AG10803 (cell line): ENCODE measurements at places on chromosomes 7 and 10.

GRCh38 chr10:48439581-48440041 is 133.1 kb downstream of the MAPK8 start:
- peak; percentile 44 for DNase-seq

- DNase-seq, result no peak
Measured at GRCh38 chr7:94486216-94486615, 23.4 kb upstream of the CASD1 start.

- DNase-seq, result no peak
Measured at GRCh38 chr7:151652111-151652510, 132.4 kb upstream of the RHEB start.

DNA sequence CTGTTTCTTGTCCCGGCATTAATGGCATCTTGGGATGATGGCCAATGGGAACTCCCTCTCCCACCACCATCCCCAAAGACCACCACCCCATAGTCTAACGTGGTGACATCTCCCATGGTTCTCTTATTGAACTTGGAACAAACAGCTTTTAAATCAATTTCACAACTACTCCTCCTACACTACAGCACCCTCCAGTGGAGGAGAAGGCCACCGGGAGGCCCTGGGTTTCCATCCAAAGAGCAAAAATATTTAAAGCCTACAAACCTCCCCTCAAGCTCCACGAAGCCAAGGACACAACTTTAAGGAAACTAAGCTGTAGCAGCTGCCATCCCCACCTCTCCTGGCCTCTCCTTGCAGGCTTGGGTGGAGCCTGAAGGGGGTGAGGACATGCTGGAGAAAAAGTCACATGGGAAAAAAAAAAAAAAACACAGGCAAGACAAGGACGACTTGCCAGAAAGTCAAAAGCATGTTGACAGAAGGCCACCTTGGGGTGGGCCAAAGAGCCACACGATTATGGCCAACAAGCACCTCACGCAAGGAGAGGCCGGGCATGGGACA is 94.0 kb upstream of the LANCL2 start:
- peak; percentile 20 for DNase-seq

DNA sequence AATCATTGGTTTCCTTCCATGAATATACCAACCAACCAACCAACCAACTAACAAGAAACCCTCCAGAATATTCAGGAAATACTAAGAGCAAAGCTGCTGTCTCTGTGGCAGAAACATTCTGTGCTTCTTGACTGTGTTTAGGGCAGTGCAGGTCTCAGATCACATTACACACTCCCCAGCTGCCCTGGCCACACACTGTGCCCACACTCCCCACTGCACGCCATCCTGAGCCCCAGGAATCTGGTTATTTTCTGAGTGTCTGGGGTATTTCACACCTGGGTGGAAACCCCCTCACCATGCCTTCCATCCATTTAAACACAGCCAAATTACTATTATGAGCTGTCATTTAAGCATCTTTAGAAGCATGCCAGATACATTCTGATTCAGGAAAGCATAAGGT is 183.7 kb upstream of the ANK3 start:
- no peak for DNase-seq

- no peak for DNase-seq
Measured at GRCh38 chr7:135168001-135168400, 2.5 kb downstream of the CYREN start.

DNA sequence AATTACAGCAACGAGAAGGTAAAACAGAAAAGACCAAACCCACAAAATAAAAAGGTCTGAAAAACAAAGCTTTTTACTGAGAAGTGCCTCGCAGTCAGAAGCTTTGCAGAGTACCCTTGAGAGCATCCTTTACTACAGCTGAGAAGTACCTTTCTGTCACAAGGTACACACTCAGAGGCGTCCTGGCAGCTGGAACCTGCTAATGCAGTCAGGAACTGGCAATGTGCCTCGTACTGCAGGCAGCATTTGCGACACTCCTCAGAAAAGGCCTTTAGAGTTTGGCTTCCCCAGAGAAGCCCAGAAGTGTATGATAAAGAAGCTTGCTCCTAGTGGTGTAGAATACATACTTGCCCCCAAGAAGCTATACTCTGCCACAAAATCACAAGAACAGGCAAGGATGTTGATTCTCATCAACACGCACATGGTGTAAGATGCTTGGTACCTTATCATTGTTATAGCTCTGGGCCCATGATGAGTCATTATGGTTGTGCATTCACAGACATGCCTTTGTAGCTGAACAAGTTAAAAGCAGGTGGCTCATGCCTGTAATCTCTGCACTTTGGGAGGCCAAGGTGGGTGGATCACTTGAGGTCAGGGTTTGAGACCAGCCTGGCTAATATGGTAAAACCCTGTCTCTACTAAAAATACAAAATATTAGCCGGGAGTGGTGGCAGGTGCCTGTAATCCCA is 2.0 kb upstream of the GTPBP4 start:
- peak; percentile 46 for DNase-seq

GRCh38 chr7:132751244-132751647 is 175.0 kb upstream of the PLXNA4 start:
- no peak for DNase-seq

DNA sequence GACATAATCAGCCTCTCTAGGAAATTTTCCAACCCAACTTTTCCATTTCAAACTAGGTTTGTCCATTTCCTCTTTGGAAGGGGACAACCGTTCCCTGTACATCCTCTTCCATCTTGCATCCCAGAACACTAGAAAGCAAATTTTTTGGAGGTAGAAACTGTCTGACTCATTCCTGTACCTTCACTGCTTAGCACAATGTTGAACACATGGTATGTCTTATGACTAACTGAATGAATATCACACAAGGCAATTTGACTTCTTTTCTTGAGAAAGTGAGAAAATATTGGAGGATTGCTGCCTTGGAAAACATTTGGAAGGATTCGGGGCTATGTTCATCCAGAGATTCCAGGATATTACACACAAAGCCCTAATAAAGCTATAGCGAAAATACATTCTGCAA is 289.1 kb downstream of the FGFR2 start:
- DNase-seq, result no peak

GRCh38 chr7:142853739-142854371 is 1.0 kb upstream of the EPHB6 start:
- peak; percentile 34 for DNase-seq

DNA sequence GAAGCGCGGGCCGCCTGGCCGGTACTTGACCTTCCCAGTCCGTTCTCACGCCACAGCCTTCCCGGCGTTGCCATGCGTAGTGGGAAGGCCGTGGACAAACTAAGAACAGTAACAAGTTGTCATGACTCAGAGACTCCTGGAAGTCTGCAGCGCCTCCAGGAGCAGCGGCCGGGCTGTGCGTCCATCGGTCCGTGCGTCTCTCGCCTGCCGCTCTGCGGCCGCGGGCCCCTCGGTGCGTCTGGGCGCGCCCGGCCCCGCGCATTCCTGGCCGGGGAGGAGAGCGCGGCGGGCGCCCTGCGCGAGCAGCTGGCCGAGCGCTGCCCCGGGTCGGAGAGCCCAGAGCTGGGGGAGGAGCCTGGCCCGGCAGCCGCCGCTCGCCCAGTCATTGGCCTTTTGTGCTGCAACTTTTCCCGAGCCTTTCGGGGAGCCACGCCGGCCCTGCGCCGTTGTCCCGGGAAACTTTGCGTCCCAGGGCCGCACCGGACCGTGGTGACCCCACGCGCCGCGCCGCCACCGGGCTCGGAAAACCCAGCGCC is 123.7 kb downstream of the TACC2 start:
- DNase-seq, result peak; percentile 94

GRCh38 chr10:103622286-103622685 is 128.8 kb downstream of the NEURL1 start:
- DNase-seq, result no peak

DNA sequence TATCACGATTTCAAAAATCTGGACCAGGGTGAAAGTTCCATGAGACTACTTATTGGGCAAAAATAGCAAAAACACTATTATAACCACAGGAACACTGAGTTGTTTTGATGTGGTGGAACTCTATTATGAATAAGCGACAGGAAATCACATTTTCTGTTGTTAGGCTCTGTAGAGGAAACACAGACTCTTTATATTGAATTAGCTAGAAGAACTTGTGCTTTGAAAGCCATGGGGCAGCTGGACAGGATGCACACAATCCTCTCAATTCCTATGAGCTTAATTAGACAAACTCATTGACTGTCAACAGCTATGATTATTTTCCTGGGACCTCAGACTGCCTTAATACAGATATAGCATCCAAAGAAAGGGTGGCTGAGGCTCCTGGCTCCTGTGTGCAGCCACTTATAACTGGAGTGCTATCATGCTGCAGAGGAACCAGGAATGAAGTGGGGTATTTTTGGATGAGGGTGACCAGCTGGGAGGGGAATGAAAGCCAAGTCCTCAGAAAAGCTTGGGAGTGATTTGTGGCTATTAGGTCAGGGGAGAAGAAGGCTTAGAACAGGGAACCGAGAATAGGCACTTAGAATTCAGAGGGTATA is 657.3 kb downstream of the TYW1 start:
- DNase-seq, result no peak

- DNase-seq, result peak; percentile 36
Measured at GRCh38 chr7:17725821-17726220, 214.5 kb downstream of the SNX13 start.

DNA sequence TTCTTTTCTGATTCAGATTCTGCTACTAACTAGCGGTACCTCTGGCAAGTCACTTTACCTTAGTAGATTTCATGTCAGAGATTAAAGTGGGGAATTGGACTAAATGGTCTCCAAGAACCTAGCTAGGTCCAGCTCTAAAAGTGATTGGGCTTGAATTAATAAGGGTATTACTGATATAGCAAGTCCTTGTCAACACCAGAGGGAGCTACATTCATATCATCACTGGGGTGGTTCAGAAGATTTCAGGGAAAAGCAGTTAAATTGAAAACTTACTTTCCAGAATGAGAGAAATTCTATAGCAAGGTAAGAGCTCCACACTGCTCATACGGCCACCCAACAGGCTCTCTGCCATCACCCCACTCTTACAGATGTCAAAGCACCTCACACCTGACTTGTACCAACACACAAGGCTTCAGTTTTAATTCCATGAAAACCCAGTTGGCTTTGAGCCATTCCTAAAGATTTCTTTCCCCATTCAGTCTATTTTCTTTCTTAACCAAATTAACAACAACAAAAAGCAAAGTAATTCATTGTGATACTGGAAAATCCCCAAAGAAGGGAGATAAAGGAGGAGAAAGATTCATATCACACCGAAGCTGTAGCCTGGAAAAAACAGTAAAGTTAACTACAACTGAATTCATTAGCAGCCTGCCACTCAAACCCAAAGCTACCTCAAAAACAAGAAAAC is 38.0 kb upstream of the SPOCK2 start:
- DNase-seq, result peak; percentile 62
